NCI-H69 (cell line): ENCODE measurements at places on chromosomes 1 and 21.
A peak's percentile ranks its signal among the peaks of the same experiment; 100 is the strongest.

GRCh38 chr1:97999320-97999719 is 78.5 kb upstream of the DPYD start:
- no peak for DNase-seq

- no peak for DNase-seq
Measured at GRCh38 chr1:7948960-7949359, 8.3 kb upstream of the TNFRSF9 start.

GRCh38 chr1:54002544-54003248 is 15.3 kb downstream of the LDLRAD1 start:
- DNase-seq: no peak

DNA sequence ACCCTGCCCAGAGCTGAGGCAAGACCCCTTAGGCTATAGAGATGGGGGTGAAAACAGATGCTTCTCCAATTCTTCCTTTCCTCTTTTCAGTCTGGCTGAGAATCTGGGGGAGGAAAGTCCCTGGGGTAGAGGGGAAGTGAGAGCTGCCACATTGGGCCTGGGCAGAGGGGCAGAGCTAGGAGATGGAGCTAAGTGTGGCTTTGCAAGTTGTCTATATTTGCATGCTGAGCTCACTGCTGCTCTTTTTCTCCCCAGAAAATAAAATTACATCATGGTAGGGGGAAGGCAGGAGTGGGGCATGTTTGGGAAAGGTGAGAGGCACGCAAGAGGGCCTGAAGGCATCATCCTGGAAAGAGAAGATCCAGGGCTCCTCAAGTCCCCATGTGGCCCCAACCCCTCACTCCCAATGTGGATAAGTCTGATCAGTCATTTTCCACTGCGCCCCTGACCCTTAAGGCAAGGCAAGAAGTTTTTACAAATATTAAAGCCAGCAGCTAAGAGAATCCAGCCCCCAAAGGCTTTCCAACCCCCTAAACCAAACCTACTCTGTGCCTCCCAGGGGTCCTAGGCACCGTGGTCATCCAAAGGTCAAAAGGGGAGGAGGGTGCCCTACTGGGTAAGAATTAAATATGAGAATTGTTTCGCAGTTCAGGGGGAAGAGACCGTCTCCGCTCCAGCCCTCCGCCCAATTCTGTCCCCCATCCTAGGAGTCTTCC is 500 bp upstream of the PEA15 start:
- DNase-seq: peak; percentile 50

GRCh38 chr1:42983253-42983652 is 24.6 kb upstream of the SLC2A1 start:
- no peak for DNase-seq

GRCh38 chr1:220511785-220512184 is 16.2 kb upstream of the MARK1 start:
- peak; percentile 31 for DNase-seq

GRCh38 chr1:214496126-214496525 is 55.3 kb downstream of the PTPN14 start:
- no peak for DNase-seq

DNA sequence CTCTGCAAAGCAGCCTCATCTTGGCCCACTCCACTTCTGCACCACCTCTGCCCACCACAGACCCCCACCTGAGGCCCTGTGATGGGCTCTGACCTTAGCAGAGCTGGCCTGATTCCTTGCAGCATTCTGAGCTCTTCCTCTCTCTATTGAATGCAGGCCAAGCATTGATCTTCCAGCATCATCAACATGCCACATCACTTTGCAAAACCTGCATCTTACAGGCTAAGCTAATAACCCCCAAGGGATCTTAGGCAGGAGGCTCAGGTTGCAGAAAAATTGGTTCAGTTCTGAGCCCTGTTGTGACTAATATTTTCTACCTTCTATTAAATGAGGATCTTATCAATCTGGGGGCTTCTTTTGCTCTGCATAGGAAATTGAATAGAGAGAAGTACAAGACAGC is 78.7 kb downstream of the ATP1A1 start:
- DNase-seq: peak; percentile 60

- DNase-seq: peak; percentile 91
Measured at GRCh38 chr1:226660410-226661182, 78.5 kb downstream of the ITPKB start.

GRCh38 chr1:12472156-12472797 is 145.7 kb downstream of the DHRS3 start:
- DNase-seq: no peak

DNA sequence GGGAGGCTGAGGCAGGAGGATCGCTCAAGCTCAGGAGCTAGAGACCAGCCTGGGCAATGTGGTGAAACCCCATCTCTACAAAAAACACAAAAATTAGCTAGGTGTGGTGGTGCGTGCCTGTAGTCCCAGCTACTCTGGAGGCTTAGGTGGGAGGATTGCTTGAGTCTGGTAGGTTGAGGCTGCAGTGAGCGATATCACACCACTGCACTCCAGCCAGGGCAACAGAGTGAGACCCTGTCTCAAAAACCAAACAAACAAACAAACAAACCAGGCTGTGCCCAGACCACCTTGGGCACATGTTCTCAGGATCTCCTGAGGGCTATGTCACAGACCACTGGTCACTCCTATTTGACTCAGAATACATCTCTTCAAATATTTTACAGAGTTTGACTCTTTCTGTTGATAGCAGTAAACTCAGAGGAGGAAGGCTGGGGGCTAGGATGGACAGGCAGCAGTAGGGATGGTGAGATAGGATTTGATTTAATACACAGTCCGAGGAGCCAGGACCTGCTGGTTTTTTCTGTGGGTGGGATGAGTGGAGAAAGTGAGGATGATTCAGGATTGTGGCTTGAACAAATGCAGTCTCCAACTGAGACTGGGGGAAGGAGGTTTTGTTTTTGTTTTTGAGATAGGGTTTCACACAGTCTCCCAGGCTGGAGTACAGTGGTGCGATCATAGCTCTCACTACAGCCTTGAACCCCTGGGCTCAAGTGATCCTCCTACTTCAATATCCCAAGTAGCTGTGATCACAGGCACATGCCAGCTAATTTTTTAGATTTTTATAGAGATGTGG is 46.5 kb downstream of the OLFML3 start:
- DNase-seq: no peak

- DNase-seq: no peak
Measured at GRCh38 chr1:213418268-213419071, 367.4 kb downstream of the RPS6KC1 start.

GRCh38 chr1:91335603-91336002 is 69.0 kb downstream of the HFM1 start:
- DNase-seq: no peak

DNA sequence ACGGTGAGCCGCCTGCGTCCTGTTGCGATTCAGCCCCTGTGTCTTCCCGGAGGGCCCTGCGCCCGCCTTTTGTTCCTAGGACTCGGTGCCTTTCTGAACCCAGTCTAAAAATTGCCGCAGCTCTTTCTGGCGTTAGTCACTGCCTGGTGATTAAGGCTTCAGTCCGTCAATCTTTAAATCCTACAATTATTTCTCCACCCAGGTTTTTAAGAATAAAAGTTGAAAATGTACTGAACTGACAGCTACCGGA is 16.2 kb upstream of the PDXK start:
- DNase-seq: no peak

DNA sequence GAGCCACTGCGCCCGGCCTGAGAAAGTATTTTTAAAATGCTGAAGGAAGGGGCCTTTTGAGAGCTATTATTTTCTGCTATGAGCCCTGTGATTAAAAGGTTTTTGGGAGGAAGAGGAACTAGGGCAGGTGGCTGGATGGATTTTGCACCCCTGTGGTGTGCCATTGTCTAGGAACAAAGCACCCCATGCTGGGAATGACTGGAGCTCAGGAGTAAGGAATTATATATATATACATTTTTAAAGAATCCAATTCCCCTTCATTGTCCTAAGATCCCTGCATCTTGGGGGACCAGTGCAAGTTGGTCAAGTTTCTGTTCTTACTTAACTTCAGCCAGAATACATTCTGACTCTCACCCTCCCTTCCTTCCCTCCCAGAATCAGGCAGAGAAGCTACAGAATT is 91.6 kb downstream of the ZNF648 start:
- DNase-seq: peak; percentile 35

DNA sequence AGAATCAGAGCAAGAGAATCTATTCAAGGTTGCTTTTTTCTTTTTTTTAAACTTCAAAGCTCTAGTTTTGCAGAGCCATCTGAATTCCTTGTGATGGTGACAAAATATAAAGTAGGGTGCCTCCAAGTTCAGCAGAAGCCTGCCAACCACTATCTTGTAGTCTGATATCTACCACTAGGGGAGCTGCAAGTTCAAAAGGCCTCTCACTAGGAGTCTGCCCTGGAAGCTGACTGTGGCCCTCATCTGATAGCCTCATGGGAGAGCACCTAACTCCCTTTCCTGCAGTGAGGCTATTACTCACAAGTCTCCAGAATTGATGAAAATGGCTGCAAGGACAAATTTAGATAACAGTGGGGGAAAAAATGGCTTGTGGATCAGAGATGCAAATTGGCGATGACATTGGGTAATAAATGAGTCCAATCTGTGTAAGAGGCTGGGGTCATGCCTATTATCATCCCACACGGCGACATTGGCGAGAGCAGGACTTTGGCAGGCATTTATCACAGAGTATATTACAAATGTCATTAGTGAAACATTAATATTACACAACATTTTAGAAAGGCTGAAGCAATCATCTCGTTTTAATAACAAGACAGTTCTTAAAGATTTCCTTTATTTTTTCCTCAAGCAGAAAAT is 10.7 kb upstream of the ZP4 start:
- peak; percentile 66 for DNase-seq

DNA sequence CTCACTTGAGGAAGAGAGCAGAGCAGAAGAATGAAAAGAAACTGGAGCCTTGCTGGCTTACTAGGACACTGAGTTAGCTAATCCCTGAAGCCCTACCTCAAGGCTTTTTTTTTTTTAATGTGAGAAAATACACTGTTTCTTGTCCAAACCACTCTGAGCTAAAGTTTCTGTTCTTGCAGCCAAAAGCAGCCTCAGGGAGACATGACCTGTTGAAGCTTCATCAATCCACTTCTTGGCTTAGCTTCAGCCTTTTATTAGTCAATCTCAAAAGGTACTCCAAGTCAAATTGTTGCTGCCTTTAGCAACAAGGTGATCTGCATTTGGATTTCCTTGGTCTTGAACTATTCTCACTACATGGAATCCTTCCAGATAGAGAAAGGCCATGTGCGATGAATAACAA is 33.7 kb downstream of the CCDC185 start:
- DNase-seq: no peak

DNA sequence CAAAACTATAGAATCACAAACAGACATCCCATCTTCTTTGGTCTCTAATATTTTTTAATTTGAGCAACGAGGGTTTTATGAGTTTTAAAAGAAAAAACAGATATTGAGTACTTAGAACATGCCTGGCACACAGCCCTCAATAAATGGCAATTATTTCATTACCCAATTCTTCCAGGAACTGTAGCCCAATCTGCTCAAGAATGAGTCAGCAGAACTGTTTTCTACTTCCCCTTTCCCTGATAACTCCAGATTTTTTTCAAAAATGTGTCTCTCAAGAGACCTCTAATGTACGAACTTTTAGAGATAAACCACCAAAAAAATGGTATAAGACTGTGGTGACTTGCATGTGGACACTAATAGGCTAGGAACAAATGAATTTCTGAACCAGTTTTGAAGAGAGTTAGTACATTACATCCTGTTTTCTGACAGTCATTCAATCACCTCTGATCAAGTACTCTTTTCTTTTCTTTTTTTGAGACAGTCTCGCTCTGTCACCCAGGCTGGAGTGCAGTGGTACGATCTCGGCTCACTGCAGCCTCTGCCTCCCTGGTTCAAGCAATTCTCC is 11.5 kb downstream of the ABL2 start:
- DNase-seq: no peak

DNA sequence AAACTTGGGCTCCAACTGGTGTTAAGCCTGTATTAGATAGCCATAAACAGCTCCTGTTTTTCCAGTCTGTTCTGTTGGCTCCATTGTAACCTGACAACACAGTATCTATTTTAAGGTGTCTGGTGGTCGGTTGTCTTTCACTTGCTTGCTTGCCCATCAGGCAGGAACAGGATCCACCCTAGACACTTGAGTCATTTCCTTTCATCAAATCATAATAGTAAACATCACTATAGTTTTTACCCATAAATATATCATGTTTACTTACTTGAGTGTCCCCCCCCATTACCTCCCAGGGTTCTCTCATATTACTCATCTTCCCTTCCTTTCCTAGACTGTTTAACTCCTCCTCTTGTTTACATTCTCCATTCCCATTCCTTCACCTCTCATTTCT is 2.9 kb downstream of the DDI2 start:
- DNase-seq: peak; percentile 19

DNA sequence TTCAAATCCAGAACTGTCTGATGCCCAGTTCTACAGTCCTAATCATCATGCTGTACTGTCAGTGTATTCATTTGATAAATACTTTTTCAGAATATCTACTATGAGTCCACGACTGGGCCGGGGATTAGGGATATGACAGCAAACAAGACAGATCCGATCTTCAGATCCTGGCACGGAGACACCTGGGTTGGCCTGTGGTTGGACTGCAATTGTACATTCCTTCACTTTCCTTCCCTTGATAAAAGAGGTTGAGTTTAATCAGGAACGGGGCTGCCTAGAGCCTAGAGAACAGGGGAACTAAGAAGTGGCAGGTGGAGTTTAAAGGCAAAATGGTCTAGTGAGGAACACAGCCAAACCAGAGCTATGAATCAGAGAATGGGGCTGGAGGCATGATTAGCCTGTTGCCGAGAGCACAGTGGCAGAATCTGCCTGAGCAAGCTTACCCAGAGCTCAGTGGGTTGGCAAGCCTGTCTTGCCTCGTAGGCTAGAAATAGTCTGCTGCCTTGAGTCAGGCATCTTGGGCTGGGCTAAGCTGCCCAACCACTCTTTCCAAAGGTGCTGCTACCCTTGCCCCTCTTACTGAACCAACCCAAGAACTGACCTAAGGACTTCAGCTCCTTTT is 38.1 kb upstream of the PTCH2 start:
- DNase-seq: no peak

GRCh38 chr21:45594721-45595489 is 48.6 kb upstream of the PCBP3 start:
- DNase-seq: no peak

DNA sequence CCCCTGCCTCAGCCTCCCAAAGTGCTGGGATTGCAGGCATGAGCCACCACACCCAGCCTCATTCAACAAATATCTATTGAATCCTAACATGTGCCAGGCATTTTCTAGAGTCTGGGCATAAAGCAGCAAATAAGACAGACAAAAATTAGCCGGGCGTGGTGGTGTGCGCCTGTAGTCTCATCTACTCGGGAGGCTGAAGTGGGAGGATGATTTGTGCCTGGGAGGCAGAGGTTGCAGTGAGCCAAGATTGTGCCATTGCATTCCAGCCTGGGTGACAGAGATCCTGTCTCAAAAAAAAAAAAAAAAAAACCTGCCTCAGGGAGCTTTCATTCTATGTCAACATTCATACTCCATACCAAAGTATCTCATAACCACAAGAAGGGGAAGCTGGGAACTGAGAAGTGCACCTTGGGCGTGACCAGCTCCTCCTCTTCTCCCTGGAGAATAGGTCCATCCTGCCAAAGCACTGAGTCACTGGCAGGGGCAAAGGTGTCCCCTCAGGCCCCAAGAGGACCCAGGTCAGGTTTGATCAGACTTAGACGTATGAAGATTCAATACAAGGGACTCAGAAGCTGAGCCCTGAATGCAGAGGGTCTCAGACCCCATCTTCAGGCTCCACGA is 36.8 kb upstream of the PPP1R15B start:
- no peak for DNase-seq
